Urinary bladder (tissue), 4 donors: ENCODE measurements at places on chromosomes 4 and X.

DNA sequence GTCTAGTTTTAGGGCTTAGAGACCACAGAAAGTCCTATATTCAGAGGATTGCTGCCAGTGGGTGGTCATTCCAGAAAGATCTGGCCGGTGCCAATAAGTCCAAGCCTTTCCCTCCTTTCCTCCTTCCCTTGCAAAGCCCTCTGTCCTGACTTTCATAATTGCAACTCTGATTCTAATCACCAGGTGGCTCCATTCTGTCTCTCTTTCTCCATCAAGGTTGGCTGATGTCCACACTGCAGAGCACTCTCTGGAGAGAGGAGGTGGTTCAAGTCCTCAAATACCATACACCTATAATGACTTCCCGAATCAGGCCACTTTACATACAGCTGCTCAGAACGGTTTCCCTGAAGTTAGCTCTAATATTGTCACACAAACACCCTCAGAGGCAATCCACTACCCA lies 22.4 kb upstream of the ARMCX4 start:
- no peak for DNase-seq

DNA sequence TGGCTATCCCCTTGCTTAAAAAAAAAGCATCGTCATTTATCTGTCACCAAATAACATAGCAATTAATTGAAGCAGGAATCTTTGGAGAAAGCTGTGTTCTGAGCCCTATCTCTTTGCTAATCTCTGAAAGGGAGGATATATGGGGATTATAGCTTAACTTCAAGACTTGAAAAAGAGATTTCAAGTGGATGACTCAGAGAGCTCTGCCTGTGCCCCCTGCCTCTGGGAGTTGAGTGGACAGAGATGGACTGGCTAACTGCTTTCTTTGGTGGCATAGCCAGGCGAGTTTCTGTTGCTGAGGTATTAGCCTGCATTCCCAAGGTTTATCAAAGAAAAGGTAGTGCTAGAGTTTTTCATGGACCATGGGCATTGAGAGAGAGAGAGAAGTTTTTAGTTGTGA lies 91.6 kb downstream of the DDIT4L start:
- DNase-seq, result no peak

DNA sequence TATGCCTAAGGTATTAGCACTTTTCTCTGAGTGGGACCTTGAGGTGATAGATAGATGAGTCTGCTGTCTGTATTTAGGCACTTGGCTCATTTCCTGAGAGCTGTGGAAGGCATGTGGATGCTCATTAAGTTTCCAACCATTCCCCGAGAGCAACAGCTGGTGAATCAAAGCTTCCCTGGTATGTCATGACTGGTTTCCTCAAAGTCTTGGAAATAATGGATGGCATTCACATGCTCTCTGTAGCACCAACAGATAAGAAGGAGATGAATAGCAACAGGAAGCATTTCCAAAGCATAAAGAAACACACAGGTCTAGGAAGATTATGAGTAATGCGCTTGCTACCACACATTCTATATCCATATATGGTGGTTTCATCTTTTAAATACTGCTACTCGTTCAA lies 118.3 kb upstream of the ETNPPL start:
- DNase-seq, result no peak

DNA sequence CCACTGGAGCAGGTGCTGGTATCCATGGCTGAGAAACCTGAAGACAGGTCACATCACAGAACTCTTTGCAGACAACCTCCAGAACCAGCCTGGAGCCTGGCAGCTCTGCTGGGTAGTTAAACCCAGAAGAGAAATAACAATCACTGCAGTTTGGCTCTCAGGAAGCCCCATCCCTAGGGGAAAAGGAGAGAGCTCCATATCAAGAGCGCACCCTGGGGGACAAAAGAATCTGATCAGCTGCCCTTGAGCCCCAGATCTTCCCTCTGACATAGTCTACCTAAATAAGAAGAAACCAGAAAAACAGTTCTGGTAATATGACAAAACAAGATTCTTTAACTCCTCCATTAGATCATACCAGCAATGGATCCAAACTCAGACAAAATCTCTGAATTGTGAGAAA lies 823.2 kb upstream of the FRG1 start:
- DNase-seq, result no peak

DNA sequence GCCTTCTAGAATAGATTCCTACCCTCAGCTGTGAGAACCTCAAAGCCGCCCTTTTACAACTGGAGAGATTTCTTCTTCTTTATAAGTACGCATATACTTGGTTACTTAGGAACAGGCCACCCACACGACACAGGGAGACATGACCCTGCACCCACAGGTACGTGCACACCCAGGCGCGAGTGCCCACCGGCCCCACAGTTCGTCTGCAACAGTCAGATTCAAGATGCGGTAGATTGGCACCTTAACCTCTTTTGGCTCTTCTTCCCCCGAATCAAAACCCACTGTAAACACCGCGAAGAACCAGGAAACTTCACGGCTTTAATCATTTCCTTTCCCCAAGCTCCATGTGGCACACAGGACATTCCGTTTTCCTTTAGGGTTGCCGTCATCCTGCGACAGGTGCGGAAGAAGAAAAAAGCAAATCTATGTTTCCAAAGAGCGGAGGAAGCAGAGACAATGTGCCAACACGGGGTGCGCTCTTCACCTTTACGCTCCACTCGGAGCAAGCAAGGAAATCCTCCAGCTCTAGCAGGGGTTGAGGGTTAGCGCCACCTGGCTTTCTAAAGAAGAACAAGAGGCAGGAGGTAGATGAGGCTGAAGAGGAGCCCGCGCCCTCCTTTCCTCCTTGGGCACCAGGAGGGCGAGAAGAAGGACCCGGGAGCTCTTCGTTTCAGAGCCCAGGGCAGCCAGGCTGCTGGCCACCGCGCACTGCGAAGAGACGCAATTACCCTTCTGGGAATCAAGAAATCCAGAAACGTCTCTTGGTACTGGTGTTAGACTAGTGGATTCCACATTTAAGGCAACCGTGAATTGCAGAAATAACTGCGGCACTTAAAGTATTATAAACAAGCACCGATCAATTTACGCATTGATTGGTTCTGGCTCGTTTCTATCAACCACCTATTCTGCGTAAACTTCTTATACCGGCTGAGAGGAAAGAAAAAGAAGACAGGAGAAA lies 35.7 kb downstream of the HAND2 start:
- DNase-seq, result no peak

DNA sequence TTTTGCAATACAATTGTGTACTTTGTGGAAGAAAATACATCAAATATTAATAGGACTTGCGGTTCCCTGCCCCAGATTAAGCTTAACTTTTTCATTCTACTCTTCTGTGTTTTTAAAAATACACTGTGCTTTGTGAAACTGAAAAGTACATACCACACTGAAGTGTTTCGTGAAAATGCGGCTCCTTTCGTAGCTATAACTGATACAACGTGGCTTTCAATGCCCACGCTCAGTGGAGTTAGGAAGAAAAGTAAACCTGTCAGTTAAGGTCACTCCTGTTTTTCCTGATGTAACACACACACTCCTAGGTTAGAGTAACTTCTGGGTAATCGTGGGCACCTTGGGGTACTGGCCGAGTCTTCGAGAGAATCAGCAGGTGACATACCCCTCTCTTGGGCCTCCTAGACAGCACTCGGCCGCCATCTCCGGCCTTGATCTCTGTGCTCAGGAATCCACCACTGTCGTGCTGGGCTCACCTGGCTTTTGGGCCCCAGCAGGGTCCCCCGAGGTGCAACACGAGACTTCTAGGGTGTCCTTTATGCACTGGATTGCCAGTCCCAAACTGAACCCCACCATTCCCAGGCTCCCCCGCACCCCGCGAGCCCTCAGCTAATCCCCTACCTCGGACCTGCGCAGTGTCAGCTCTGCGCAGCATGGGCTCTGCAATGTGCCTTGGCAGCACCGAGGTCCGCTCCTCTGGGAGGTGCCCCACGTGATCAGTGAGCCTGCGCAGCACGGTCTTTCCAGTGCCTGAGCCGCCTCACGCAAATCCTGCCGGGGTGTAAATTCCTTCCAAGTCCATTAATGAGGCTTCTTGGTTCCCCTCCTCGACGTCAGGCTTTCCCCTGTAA lies 162.6 kb upstream of the INTU start:
- DNase-seq, result no peak

DNA sequence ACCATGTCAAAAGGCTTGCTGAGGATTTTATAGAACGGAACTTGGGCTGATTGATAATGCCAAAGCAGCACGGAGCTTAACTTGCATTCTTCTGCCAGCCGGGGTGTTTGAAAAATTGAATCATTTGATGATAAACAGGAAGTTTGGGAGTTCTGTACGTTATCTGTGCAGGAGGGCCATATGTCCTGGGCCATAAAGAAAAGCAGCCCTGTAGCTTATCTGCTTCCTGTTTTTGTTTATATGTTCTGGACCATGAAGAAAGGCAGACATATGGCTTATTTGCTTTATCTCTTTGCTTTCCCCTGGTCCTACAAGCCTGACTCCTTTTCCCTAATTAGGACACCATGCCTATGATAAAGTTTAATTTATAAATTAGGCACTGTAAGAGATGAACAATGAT lies 62.4 kb downstream of the HOPX start:
- DNase-seq, result no peak
